ENCODE measurements at places on chromosomes 3 and 15.

DNA sequence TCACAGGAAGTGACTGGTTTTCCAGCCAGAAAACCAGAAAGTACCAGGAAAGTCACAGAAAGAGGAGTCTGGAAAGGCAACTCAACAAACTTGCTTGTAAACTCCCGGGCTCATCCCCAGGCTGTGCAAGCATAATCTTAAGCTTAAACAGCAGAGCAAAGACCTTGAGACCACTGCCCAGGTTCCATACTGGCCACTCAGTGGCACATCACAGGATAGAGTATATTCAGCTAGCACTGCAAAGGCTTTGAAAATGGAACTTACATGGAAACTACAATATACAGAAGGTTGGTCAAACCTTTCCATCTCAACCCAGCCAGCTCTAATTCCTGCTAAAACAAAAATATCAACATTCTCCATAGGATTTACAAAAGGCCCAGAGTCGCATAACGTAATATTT is 20.1 kb downstream of the DMXL2 start:
- no peak for DNase-seq

- no peak for DNase-seq
Measured at GRCh38 chr3:134369861-134370596, 4.2 kb downstream of the AMOTL2 start.

DNA sequence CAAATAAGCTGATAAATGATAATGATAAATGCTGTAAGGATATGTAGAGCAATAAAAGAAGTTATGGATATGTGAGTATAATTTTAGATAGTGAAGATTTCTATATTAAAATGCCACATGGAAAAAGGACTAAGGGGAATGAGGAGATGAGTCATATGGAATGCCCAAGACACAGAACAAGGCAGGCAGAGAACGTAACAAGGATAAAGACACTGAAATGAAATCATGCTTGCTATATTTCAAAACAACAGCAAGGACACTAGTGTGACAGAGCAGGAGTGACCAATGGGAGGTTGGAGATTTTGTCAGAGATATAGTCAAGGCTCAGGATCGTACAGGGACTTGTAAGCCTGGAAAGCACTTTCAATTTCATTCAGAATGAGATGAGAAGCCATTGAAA is 621.5 kb upstream of the SEMA6D start:
- DNase-seq: no peak

DNA sequence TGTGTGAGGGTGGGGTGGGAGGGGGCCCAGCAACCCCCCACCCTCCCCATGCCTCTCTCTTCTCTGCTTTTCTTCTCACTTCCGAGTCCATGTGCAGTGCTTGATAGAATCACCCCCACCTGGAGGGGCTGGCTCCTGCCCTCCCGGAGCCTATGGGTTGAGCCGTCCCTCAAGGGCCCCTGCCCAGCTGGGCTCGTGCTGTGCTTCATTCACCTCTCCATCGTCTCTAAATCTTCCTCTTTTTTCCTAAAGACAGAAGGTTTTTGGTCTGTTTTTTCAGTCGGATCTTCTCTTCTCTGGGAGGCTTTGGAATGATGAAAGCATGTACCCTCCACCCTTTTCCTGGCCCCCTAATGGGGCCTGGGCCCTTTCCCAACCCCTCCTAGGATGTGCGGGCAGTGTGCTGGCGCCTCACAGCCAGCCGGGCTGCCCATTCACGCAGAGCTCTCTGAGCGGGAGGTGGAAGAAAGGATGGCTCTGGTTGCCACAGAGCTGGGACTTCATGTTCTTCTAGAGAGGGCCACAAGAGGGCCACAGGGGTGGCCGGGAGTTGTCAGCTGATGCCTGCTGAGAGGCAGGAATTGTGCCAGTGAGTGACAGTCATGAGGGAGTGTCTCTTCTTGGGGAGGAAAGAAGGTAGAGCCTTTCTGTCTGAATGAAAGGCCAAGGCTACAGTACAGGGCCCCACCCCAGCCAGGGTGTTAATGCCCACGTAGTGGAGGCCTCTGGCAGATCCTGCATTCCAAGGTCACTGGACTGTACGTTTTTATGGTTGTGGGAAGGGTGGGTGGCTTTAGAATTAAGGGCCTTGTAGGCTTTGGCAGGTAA is 8.1 kb downstream of the FAM131A start:
- no peak for DNase-seq

DNA sequence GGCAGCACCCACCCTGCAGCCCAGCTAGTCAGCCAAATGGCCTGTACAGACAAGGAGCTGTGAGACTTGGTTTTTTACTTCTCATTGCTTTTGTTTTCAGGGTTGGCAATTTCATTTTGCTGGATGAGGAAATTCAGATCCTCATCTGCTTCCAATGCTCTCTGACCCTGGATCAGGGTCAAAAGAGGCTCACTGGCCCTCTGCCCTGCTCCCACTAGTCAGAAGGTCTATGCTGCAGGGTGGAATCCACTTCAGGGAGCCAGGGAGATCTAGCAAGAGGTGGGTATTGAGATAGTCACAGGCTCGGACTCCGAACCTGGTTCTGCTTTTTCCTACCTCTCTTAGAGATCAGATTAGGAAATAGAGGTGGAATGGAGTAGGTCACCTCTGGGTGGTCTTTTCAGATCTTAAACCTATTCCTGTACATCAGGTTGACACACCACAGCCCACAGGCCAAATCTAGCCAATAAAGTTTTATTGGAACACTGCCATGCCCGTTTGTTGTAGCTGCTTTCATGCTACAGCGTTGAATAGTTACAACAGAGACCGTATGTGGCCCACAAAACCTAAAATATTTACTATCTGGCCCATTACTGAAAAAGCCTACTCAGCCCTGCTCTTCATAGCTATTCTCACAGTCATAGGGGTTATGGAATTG is 26.4 kb upstream of the GLCE start:
- DNase-seq: no peak

GRCh38 chr3:50542177-50543034 is 25.1 kb downstream of the C3orf18 start:
- DNase-seq: peak; percentile 32
